T-helper 1 cell (primary cell): ENCODE measurements at places on chromosomes 12 and 14.
A peak's percentile ranks its signal among the peaks of the same experiment; 100 is the strongest.

DNA sequence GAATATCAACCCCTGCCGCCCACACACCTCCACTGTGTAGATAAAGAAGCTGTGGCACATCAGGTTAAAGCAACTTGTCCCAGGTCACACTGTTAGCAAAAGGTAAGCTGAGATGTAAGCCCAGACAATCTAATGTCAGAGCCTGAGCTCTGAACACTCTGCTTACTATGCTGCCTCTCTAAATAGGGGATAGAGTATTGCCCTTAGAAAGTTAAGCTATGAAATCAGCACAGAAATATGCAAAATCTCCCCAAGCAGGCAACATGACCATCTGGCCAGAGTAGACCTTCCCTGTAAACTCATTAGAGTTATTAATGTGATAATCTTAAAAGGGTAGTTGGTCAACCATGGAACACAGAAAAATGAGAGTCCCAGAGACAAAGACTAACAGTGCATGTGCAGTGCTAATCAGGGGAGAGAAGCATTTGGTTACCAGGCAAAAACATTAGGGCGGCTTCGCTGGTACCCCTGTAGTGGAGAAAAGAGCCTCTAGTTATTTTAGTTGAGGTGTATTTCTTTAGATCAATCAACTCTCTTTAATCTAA lies 171.0 kb downstream of the BTG1 start:
- no peak for DNase-seq

DNA sequence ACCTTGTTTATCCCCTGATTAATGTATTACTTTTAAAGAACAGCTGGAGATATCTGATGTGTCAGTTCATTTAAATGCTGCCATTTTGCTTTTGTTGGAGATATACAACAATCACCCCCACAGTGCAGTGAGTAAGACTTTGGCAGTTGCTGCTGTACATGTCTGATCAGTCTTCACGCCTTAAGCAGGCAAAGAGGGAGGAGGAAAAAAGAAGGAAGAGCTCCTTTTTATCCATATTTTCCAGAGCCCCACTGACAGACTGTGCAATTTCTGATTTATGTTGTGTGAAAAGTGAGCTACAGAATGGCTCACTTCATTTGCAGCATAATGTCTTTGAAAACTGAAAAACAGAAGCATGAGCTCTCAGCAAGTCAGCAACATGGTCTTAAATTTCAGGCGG lies 319.7 kb upstream of the LRIG3 start:
- DNase-seq = no peak

DNA sequence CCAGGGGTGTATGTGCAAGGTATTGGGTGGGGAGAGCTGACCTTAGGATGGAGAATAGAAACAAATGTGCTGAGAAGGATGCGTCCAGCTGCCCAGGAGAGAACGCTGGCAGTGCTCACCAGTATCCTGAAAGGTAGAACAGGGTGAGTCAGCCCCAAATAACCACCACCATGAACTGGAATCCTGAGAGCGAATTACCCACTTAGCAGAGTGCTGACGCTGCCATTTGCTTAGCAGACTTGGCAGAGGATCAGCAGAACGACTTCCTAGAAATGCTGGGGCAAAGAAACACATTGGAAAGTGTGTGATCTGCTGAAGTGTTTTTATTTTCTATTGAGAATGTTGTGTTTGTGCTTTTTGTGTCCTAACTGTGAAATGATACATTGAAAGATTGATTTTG lies 213.6 kb downstream of the ADGRD1 start:
- DNase-seq = no peak

DNA sequence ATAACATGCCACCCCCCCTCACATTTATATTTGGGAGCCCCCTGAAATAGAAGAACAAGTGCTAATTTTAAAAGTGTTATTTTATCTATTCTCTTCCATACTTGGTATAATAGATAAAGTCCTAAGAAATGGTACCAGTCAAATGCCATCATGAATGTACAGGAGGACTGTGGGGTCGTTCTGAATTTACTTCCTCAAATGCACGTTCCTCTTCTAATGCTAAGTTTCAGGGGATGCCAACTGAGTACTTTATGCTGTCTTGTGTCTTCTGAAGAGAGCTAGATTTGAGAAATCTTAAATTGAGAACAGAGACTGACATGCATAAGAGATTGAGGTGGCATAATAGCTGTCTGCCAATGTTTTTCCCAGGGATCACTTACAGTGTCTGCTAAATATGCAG lies 59.0 kb downstream of the CFAP54 start:
- no peak for DNase-seq

- no peak for DNase-seq
These were observed 289.1 kb upstream of the RTL1 start for GRCh38 chr14:101192661-101193000.

DNA sequence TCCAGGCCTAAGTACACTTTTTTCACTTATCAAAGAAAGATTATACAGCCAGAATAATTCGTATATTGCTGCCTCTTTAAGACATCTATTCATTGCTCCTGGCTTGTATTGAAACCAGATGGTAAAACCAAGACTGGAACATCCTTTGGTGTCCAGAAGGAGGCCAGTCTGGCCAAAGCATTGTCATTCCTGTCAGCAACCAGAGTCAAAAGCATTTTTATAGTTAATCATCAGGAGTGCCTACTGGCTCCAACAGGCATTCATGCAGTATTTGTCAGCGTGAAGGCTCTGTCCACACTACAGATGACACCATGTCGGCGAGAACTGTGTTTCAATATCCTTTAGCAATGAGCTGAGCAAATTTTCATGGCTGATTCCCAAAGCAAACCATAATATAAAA lies 118.0 kb upstream of the G2E3 start:
- DNase-seq = no peak

DNA sequence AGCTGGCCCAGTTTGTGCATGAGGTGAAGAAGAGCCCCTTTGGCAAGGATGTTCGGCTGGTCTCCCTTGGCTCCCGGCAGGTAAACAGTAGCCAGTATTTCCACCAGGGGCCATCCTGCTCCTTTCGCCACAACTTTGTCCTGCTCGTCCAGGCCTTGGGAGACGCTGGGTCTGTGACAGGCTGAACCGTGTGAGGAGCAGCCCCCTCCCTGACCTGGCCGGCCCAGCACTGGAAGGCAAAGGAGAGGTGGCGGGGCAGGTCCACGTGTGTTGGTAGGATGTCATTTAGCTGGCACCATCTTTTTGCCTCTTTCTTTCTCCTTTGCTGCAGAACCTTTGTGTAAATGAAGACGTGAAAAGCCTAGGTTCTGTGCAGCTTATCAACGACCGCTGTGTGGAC lies 15.4 kb downstream of the DDX11 start:
- no peak for DNase-seq

DNA sequence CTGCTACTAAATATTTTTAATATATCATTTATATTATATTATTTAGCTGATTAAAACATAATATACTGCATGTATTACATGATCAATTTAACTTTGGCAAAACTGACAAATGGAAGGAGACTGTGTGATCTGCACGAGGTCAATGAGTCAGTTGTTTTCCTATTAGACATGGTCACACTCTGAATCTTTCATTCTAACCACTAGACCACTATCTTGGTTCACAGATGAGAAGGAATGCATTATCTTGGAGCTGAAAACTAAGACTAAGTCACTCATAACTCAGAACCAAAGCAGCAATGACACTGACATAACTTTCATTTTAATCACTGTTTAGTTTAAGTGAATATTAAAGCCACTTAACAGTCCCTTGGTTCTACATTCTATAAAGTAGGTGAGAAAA lies 37.4 kb downstream of the GNPTAB start:
- DNase-seq = no peak

DNA sequence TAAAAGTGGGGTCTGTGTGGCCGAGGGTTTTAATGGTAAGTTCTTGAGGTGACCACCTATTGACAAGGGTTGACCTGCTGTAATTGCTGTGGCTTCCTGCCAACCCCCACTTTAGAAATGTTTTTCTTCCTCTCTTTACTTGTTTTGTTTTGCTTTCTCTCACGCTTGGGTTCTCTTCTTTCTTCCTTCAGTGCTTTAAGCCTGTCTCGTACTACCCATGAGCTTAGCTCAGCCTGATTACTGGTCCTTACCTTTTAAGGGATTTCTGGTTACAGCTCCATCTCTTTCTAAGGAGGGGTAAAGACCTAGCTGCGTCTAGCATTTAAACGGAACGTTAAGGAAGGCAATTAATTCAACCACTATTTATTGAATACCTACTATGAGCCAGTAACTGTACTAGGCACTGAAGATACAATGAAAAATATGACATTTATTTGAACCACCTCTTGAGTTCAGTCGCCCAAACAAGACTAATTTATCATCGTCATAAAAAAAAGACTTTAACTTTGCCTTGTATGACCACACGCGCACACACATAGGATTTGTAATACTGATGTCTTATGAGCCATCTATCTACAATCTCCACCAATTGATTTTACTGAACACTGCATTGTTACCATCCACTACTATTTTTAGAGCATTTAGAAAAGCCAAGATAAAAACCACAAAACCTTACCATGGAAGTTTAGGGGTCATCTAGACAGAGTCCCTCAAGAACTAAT lies 888 bp upstream of the PPP1R12A start:
- DNase-seq = no peak

- DNase-seq = no peak
These were observed 62.9 kb downstream of the CCDC91 start for GRCh38 chr12:28253161-28253641.

GRCh38 chr14:84874436-84874835 lies 655.5 kb upstream of the FLRT2 start:
- DNase-seq = no peak

DNA sequence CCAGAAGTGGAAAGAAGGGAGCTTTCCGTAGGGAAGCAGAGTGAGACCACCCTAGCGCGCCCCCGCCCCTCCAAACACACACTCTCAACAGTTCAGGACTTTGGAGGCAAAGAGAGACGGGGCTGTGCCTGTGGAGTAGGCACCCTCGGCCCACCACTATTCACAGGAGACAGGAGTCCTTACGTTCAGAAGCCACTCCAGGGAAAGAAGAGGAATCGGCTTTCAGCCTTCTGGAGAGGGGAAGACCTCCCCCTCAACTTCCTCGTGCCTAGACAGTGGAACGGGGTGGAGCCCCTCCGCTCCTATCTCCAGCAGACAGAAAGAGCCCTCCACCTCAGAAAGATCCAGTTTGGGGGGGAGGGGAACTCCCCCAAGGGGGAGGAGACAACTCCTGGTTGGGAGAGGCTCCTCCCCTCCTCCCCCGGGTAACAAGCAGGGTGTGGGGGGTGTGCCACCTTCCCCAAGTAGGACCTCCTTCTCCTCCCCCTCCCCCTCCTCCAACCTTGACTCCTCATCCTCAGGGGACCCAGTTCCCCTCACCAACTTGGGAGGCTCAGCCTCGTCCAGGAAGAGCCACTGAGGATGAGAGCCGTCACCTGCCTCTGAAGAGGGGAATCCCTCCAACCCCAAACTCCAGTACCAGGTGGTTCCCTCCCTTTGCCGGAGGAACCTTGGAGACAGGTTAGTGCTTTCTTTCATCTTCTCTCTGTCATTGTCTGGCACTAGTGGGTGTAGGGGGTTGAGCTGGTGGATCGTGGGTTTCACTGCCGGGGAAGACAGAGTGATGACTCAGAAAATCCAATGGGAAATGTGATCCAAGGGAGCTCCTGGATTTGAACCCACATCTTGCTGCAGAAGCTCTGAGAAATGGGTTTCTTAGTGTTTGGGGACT lies 883 bp downstream of the FOXJ2 start:
- DNase-seq = peak; percentile 14
